ENCODE measurements at places on chromosomes 12 and 14.
A peak's percentile ranks its signal among the peaks of the same experiment; 100 is the strongest.

DNA sequence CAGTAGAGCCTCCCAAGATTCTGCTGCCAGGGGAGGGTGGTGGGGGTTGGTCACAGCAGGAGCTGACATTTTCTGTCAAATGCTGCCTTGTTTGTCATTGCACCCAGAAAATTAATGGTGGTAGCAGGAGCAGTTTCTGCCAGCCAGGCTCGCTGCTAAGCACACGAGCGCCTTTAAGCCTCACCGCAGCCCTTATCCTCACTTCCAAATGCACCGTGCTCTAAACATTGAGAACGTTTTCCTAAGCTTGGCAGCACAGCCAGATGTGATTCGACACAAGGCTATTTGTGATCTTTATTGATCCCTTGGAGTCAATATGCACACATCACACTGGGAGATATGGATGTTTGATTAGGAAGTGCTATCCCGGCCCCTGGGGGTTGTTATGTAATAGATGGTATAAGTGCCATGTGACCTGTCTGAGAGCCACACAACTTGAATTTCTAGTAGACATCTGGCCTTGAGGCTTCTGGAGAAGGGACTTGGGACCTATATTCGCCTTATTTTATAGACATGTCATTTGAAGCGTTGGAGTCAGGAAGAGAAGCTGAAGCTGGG, 31.6 kb upstream of the BEGAIN start:
- DNase-seq, result no peak

GRCh38 chr12:87793131-87793530, 236.1 kb downstream of the C12orf50 start:
- DNase-seq, result no peak

- DNase-seq, result no peak
Observed at GRCh38 chr12:49951411-49952240, 1.1 kb downstream of the AQP2 start.

DNA sequence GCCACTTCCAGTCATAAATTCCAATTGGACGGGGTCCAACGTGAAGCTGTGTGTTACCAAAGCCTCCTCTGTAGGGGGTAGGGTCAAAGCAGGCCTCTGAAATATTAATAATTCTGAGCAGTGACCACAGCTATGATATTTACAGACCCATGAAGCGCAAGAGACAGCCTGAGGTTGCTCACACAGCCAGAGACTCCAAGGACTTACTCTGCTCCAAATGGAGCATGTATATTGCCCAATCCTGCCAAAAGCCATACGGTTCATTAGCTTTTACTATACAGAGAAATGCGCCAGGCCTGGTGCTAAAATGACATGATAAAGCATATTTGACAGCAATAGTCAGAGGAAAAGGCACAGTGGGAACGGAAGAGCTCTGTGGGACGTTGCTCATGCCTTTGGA, 151.3 kb downstream of the PAH start:
- DNase-seq, result no peak

DNA sequence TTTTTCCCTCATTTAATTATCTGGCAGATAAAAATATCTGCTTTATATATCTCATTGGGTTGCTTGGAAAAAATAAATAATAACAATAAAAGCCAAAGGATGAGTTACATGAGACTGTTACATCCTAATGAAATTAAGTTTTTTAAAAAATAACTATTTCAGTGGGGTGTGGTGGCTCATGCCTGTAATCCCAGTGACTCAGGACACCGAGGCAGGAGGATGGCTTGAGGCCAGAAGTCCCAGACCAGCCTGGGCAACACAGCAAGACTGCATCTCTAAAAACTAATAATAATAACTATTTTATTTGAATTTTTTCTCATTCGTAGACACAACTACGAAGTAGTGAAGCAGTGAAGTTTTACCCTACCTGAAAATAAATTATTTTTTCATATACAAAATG, 103.3 kb downstream of the BCAT1 start:
- DNase-seq, result no peak

- no peak for DNase-seq
Observed at GRCh38 chr12:46103559-46104383, 113.4 kb upstream of the SCAF11 start.

DNA sequence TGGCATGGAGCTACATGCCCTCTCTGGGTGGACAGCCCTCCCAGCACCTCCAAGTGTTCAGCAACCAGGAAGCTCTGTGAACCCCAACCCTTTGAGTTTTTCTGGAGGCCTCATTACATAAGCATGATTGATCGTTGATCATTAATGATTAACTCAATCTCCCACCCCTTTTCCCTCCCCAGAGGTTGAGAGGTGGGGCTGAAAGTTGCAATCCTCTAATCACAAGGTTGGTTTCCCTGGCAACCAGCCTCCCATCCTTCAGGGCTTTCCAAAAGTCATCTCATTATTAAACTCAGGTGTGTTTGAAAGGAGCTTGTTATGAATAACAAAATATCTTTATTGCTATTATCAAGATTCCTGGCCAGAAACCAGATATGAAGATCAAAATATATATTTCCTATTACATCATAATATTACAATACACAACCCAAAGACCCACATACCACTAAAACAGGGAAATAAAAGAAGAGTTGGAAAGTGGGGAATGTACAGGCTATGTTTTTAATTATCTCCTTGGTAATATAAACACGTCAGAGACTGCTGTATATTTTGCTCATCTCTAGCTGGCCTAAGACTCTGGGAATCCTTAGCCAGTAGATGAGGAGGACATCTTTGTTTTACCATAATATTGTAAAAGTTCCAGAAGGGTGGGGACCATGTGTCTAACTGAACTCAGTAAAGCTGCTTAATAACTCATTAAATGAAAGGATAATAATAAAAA, 73.6 kb downstream of the SSPN start:
- no peak for DNase-seq

- no peak for DNase-seq
Observed at GRCh38 chr12:98954506-98954905, 309.4 kb downstream of the APAF1 start.

- DNase-seq, result peak; percentile 44
Observed at GRCh38 chr14:74501135-74501614, 7.6 kb downstream of the ISCA2 start.

GRCh38 chr14:93023039-93023438, 92.7 kb downstream of the ITPK1 start:
- DNase-seq, result peak; percentile 23

DNA sequence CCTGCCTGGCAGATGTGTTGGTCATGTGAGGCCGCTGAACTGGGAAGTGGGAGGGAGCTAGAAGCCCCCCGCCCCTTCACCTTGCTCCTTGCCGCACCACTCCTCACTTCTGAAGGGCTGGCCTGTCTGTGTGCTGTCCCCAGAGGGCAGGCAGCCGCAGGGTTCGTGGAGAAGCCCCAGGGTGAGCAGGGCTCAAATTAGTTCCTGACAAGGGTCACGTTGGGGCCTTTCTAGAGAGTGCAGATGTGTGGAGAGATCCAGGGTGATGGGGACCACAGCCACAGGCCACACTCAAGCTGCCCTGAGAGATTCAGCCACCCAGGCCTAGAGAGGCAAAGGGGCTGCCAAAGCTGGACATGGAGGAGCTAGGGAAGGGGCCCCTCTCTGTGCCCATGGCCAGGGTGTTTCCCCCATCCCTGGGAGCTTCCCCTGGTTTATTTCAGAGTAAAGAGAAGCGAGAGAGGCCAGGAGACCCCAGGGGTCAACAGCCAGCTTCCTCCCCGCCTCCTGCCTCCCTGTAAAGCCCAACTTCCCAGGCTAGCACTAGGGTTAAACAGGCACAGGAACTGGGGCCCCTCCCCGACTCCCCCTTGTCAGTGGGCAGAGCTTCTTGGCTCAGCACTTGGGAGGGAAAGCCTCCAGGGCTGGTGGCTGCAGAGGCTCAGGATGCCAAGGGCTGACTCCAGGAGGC, 16.2 kb downstream of the SLC25A29 start:
- DNase-seq, result no peak

DNA sequence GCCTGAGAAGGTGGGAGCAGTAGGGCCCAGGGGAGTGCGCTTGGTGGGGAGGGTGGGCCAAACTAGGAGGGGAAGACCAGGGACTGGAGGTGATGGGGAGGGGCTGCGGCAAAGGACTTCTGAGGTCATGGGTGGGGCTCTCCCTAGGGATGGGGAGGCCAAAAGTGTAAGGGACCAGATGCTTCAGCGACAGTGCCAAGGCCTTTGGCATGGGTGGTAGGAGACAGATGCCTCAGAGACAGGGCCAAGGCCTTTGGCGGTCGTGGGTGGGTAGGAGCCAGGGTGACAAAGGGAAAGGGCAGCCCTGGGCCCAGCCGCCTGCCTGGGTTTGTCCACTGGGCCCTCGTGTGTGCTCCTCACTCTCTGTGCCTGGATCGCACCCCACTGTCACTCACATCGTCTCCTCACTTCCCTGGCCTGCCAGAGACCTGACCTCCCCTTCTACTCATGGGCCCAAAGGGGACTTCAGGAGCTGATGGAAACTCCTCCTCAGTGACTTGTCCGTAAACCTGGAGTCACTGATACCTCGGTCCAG, 13.2 kb upstream of the RABGGTA start:
- no peak for DNase-seq

- DNase-seq, result no peak
Observed at GRCh38 chr14:50619569-50620141, 48.5 kb downstream of the SAV1 start.

- no peak for DNase-seq
Observed at GRCh38 chr12:106030210-106031071, 108.3 kb downstream of the NUAK1 start.

DNA sequence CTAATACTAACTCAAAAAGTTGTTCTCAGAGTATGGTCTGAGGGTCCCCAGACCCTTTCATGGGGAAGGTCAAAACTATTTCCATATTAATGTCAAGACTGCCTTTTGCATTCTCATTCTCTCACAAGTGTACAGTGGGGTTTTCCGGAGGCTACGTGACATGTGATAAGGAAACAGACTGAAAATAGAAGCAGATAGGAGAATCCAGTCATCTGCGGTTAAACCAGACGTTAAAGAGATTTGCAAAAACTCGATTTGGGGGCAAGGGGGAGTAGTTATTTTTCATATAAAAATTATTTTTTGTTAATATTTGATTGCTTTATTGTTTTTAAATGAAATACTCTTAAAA, 1.0 kb upstream of the NAP1L1 start:
- no peak for DNase-seq

DNA sequence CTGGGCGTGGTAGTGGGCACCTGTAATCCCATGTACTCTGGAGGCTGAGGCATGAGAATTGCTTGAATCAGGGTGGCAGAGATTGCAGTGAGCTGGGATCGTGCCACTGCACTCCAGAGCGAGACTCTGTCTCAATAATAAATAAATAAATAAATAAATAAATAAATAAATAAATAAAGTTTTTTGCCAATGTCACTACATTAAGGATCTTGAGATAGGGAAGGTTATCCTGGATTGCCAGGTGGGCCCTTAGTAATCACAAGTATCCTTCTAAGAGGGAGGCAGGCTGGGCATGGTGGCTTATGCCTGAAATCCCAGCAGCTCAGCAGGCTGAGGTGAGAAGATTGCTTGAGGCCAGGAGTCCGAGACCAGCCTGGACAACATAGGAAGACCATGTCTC, 4.5 kb upstream of the FBXW8 start:
- no peak for DNase-seq
